Tibial nerve (tissue), 4 donors: ENCODE measurements at places on chromosomes 7 and 10.

DNA sequence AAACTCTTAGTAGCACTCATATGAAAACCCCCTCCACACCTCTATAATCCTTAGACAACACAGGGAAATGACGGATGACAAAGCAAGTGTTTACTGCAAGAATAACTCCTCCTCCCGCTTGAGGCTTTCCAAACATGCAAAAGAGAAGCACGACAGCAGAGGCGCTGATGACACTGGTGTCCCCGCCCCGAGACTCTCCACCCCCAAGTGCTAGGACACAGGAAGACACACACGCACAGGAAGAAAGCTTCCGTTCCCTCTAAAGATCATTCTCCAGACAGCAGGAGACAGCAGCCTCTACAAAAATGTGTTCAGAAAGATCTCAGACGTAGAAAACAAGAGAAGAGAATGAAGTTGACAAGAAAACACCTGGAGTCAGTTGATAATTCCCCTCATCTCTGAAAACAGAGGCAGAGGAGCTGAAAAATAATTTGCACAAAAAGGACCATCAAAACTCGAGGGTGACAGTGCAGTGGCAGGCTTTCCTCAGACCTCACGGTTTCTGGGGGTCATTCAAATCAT, 90.2 kb downstream of the DLG5 start:
- peak; percentile 23 for DNase-seq

DNA sequence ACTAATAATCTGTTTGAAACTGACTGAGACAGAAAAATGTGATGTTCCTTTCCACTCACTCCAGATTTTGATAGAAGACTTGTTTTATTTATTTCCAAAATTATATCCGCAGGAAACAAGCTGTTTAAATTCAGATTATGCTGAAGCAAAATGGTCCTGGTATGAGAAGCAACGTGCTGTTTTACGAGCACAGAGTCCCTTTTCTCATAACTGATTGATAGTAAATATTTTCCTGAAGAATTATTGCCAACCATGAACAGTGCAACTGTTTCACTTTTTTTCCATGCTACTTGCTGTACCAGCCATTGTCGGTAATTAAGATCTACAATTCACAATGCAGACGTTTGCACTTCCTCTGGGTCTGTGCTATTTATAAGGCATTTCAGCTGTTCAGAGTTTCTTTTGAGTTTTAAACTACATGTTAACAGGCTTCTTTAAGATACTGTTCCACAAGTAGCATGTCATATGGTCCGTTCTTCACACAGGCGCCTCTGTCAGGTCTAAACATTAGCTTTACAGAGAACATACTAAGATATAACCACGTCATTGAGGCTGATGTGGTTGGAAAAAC, 103.8 kb downstream of the POLL start:
- no peak for DNase-seq

GRCh38 chr7:127913686-127914085, 117.6 kb downstream of the LRRC4 start:
- no peak for DNase-seq

DNA sequence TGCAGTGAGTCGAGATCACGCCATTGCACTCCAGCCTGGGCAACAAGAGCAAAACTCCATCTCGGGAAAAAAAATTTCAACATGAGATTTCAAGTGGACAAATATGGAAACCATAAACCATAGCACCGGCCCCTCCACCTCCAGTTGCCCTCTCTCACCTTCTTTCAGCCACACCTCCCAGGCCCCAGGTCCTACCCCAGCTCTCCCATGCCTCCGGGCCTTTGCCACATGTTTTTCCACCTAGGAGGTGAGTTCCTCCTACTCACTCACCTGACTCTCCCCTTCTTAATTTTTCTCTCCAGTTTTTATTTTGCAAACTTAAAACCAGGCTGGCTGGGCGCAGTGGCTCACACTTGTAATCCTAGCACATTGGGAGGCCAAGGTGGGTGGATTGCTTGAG, 13.7 kb upstream of the CLDN4 start:
- DNase-seq: no peak

DNA sequence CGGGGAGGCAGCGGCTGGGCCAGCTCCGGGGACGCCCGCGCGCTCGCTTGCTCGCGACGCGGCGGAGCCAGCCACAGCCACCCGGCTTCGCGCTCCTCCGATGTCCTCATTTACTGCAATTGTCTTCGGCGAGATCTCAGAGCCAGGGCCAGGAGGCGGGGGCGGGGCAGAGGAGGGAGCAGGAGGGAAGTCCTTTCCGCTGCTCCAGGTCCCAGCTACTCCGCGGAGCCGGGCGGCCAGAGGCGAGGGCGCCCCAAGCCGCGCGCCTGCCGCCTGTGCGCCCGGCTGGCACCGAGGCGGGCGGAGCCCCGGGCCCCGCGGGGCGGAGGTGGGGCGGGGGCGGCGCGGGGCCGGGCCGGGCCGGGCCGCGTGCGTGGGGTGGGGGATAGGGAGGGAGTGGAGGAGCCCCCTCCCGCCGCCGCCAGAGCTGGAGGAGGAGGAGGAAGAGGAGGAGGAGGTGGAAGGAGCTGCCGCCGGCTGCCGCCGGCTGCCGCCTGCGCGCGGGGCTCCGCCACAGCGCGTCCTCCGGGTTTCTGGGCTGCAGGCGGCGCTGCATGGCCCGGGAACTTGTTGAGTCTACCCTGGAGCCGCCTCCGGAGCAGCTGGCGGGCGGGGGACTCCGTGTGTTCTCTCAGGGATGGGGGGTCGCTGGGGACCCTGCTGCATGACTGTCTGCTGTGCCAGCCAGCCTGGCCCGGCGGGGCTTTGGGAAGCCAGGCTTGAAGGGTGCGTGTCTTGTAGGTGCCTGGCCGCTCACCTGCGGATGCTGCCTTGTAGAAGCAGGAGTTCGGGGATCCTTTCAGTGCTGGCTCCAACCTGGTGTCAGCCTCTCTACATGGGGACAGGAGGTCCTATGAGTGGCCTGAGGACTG, at the start of gene INSYN2A:
Gene INSYN2A, minus strand, starts transcription at position 310 of the 872 bp plus-strand sequence. CDS start 20,196 bp downstream, outside the sequence.
- no peak for DNase-seq

- DNase-seq: no peak
These were observed 72.5 kb downstream of the SEMA3D start for GRCh38 chr7:85114342-85114741.

GRCh38 chr7:6403907-6404306, 43.8 kb downstream of the DAGLB start:
- no peak for DNase-seq

DNA sequence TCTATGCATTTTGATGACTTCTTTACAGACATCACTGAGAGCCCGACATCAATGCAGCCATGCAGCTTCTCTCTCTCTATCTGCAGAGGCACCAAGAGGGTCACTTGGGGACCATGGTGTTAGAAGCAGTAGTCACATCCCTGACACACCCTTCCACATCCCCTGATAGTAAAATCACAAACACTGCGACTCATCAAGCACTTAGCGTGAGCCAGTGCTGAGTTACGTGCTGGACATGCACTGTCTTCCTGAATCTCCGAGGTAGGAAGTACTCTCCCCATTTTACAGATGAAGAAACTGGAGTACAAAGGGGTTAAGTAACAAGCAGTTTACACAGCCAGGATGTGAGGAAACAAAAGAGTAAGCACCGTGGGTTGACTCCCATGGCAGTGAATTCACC, 109.2 kb downstream of the OSBPL3 start:
- DNase-seq: no peak

GRCh38 chr7:111004310-111004901, 86.5 kb upstream of the LRRN3 start:
- no peak for DNase-seq

- no peak for DNase-seq
These were observed 228.7 kb downstream of the TCF7L2 start for GRCh38 chr10:113178771-113179170.

DNA sequence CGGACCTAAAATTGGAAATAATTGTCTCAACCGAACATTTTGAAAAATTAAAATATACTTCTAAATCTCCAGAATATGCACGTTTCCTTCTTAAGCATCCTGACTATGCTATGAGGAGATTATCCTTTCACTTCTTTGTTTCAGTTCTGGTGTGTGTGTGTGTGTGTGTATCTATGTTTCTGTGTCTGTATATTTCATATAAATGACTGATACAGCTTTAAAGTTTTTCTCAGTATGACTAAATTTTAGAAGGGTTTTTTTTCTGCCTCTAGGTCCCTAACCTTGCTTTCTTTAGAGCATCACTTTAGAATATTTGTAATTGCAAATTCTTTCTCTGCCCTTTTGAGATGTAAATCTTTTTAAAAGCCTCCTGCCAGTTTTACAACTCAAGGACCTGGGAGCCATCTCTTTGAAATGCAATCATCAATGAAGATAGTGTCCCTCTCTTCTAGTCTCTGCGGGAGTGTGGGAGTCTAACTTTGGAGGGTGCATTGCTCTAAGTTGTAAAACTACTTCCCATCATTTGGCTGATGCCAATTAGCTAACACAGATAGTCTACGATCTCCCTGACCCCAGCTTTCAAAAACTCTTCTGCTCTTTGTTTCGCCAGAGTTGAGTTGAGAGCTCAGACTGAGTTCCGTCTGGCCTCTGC, 782.0 kb upstream of the ZWINT start:
- no peak for DNase-seq

DNA sequence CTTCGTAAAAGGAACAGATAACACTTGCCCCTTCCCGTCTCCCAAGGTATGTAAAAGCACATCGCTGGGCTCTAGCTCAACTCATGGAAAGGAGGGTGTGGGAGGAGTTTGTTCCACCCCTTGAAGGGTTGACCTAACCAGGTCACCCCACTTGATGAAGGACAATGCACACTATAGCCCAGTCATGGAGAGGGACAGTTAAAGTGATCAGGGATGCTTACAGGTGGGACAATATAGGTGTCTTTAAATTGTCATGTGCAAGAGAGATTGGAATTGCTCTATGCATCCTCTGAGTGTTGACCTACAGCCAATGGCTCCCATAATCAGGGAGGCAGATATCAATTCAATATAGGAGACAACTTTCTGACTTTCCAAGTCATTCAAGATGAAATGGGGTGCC, 448.2 kb downstream of the GRID1 start:
- DNase-seq: no peak

DNA sequence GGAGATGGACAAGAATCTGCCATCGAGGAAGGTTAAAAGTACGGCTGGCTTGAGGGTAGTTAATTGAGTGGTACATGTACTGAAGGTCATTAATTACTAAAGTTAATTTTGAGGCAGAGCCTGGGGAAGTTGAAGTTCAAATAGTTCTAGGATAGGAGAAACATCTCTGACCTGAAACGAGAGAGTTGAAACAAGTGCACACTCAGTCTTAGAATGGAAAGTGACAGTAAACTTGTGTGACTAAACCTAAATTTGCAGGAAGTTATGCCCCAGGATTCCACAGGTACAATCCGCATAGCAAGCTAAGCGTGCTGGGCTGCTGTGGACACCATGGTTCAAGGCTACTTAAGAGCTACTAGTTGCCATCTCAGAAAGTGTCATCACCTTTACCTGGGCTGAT, 209.9 kb downstream of the CHCHD3 start:
- no peak for DNase-seq

DNA sequence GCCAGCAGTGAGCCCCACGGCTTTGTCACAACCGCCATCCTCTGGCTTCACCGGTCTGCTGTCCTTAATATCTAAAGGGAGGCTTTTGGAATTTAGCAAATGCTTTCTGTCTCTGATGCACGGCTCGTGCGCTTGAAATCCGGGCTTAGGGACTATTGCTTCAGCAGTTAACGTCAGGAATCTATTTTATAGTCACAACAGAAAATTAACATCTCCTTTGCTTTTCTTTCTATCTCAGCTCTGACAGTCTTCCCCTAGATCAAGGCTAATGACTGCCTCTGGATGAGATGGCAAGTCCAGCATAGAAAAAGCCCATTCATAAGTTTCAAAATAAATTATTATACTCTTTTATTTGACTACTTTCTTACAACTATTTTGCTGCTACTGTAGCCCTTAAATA, 423.8 kb downstream of the GALNT17 start:
- no peak for DNase-seq

DNA sequence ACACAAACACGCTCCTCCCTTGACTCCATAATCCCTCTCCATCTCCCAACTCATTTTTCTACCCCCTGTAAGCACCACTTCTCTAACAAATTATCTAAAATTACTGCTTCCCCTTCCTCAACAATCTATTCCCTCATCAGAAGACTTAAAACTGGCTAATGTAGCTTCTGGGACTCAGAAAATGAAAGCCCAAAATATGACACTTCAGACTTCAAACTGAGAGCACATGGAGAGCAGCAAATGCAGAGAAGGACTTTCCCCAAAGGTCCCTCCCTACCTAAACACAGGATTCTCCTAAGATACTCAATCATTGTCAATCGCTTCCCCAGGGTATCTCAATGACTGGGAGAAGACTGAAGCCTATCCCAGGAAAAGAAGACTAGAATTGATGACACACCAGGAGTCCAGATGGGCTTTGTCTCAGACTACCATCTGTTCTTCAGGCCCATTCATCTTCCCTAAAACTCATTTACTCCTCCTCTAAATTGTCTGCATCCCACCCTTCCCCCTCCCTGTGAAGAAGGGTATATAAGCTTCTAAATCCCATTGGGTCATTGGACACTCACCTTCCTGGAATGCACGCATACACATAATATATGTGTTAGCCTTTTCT, 39.2 kb downstream of the ST8SIA6 start:
- no peak for DNase-seq

DNA sequence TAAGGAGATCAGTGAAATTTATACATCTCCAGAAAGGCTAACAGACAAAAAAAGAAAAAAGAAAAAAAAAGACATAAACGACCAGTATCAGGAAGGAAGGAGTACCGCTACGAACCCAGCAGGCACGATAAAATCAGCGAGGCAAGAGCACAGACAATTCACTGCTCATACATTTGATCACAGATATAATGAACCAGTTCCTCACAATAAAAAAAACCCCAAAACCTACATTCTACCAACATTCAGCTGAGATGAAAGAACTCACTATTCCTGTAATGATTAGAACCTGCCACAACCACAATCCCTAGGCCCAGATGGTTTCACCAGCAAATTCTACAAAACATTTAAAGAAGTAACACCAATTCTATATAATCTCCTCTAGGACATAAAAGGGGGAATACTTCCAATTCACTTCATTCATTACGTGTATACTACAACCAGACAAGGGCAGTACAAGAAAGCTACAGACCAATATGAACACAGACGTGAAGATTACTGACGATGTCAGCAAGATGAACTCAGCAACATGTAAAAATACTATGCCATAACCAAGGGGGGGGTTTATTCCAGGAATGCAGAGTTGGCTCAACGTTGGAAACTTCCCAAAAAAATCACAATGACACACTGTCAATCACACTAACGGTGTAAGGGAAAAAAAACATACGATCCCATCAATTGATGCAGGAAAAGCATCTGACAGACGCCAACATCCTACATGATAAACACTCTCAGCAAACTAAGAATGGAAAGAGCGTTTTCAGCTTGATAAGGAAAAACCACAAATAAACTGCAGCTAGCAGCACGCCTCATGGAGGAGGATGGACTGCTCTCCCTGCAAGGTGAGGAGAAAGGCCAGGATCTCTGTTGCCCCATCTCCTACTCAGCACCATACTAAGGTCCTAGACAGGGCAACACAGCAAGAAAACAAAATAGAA, 256.2 kb downstream of the ELFN1 start:
- no peak for DNase-seq

GRCh38 chr7:87218796-87219544, 562 bp downstream of the TMEM243 start:
- peak; percentile 57 for DNase-seq

GRCh38 chr10:61975391-61975932, 74.0 kb downstream of the ARID5B start:
- no peak for DNase-seq

- no peak for DNase-seq
These were observed 529.4 kb upstream of the IGFBP3 start for GRCh38 chr7:46450425-46450824.

GRCh38 chr7:129664029-129665012, 52.8 kb downstream of the NRF1 start:
- DNase-seq: no peak

- no peak for DNase-seq
These were observed 50.8 kb upstream of the IFRD1 start for GRCh38 chr7:112399501-112399900.
